ENCODE measurements at places on chromosomes 5 and 9.

DNA sequence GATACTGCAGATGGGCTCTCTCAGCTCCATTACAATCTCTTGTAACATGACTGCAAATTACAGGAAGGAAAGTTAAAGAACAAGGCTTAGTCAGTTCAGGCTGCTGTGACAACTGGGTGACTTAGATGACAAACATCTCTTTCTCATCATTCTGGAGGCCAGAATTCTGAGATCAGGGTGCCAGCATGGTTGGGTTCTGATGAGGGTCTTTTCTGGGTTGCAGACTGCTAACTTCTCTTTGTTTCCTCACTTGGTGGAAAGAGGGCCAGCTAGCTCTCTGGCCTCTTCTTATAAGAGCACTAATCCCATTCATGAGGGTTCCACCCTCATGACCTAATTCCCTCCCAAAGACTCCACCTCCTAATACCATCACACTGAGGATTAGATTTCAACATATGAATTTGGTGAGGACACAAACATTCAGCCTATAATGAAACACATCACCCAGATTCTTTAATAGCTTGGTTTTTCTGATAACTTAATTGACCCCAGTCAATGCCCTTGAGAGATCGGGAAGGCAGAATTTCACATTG is 73.6 kb upstream of the MAMDC2 start:
- H3K27me3 ChIP-seq, result no peaks in the 10 kb centered on the region
- H3K4me3 ChIP-seq, result no peak overlapping the region
- H3K27ac ChIP-seq, result no peak overlapping the region
- no peak for DNase-seq

DNA sequence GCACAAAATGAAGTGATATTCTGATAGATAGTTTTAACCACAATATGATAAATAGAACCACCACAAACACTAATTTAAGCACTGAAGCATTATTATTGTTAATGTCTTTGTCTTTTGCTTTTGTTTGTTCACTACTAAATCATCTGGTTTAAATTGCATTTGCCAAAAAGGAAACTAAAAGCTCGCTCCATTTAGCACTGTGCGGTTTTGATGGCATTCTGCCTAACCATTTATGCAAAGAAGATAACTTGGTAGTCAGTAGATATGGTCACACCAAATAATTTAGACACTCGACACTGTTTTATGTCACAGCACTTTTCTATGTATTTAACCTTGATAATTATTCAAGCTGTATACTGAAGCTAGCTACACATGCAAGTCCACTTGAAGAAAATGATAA is 849.8 kb upstream of the CDH6 start:
- H3K27me3 ChIP-seq, result no peaks in the 10 kb centered on the region
- DNase-seq, result no peak
- H3K27ac ChIP-seq, result no peak overlapping the region
- no peak overlapping the region for H3K4me3 ChIP-seq
- H3K4me1 ChIP-seq, result no peaks in the 10 kb centered on the region
- no peaks in the 10 kb centered on the region for H3K36me3 ChIP-seq

DNA sequence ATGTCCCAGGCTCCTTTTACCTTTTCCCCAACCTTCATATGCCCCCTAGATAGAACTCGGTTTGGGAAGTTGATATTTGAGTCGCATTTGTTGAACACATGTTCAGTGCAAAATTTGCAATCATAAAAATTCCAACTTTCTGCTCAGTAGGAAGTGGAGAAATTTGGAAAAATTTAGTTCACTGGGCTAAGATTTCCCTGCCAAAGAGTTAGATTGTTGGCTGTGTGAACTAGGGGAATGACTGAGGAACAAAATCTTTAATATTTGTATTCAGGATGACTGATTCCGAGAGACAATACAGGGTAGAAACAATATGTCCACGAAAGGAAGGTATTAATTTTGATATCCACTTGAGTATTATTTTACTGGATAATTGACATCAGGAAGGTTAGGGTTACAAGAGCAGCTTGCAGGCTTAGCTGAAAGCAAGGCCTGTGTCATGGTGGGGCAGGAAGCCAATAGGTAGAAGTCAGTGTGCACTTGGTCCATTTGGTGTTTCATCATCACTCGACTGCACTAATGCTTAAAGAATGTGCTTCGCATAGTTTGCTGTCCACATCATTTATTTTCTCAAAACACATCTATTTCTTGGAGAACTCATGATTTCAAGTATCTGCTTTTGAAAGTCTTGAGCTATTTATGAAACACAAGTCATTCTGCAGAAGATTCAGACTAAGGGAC is 59.4 kb upstream of the GNA14 start:
- no peak for DNase-seq
- no peaks in the 10 kb centered on the region for H3K36me3 ChIP-seq
- no peaks in the 10 kb centered on the region for H3K27me3 ChIP-seq
- peaks cover 31% of the 10 kb centered on the region for H3K4me1 ChIP-seq
- H3K27ac ChIP-seq, result no peak overlapping the region

DNA sequence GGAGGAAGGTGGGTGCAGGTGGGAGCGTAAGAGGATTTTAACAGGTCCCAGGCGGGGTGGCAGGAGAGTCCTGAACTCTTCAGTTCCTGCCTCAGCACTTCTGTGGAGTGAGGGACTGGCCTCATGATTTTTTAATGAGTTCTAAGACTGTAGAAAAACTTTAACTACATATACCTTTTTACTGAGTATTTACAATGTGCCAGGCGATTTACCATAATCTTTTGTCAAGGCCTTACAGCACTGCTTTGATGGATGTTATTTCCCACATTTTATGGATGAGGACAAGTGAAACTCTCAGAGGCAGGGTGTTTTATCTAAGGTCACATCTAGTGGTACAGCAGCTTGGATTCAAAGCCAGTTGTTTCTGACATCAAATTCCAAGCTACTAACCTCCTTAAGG is 99.5 kb downstream of the PJA2 start:
- no peak for DNase-seq
- H3K36me3 ChIP-seq, result no peaks in the 10 kb centered on the region
- no peak overlapping the region for H3K27ac ChIP-seq
- no peaks in the 10 kb centered on the region for H3K27me3 ChIP-seq
- H3K4me3 ChIP-seq, result no peak overlapping the region

DNA sequence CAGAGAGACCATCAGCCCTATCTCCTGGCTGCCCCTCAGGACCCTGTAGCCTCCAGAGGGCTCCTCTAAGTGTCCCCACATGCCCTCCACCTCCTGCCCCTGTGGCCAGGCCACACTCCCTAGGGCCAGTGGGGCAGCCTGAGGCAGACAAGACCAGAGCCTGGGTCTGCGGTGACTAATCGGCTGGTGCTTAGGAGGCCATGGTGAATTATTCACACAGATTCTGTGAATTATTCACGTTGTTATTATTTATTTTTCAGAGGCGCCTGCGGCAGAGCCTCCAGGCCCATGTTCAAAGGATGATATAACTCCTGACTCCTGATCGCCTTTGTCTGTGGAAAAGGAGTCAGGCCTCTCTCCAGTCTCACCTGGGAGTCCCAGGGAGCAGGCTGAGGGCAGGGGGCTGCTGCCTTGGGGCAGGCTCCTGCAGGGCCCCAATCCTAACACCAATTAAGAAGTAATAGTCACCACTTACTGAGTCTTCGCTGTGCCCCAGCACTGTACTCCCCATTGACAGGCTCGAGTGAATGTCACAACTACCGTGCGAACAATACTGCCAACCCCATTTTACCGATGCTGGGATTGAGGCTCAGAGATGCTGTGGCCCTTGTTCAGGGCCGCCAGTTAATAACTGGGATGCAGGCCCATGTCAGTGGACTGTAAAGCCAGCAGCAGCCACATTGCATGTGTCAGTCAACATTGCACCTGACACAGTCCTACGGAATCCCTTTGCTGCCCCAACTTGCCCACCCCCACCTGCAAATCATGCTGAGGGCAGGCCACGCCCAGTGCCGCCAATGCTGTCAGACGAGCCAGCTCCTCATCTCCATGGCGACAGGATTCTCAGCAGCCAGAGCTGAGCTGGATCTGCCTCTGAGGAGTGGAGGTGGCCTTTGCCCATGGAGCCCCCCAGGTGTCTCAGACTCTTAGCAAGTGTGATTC is 94.9 kb downstream of the PCDH1 start:
- no peak overlapping the region for H3K4me3 ChIP-seq
- no peak overlapping the region for H3K27ac ChIP-seq
- DNase-seq, result no peak
- H3K27me3 ChIP-seq, result no peaks in the 10 kb centered on the region
- H3K4me1 ChIP-seq, result no peaks in the 10 kb centered on the region
- H3K36me3 ChIP-seq, result no peaks in the 10 kb centered on the region

GRCh38 chr5:124849774-124850173 is 103.3 kb upstream of the ZNF608 start:
- no peak overlapping the region for H3K27ac ChIP-seq
- DNase-seq, result no peak
- no peak overlapping the region for H3K4me3 ChIP-seq
- H3K36me3 ChIP-seq, result no peaks in the 10 kb centered on the region
- H3K27me3 ChIP-seq, result no peaks in the 10 kb centered on the region
- H3K4me1 ChIP-seq, result peaks cover 9% of the 10 kb centered on the region

- H3K4me3 ChIP-seq, result no peak overlapping the region
- no peaks in the 10 kb centered on the region for H3K36me3 ChIP-seq
- H3K4me1 ChIP-seq, result peaks cover 6% of the 10 kb centered on the region
- H3K27me3 ChIP-seq, result no peaks in the 10 kb centered on the region
- DNase-seq, result no peak
- no peak overlapping the region for H3K27ac ChIP-seq
Measured at GRCh38 chr5:98839469-98840383, 66.3 kb downstream of the RGMB start.

- H3K27ac ChIP-seq, result no peak overlapping the region
- no peaks in the 10 kb centered on the region for H3K27me3 ChIP-seq
- DNase-seq, result peak; percentile 26
- no peak overlapping the region for H3K4me3 ChIP-seq
- H3K4me1 ChIP-seq, result peaks cover 15% of the 10 kb centered on the region
Measured at GRCh38 chr9:77677957-77678535, 29.9 kb upstream of the GNA14 start.

GRCh38 chr5:62483556-62483955 is 71.0 kb downstream of the IPO11 start:
- no peak overlapping the region for H3K4me3 ChIP-seq
- no peaks in the 10 kb centered on the region for H3K36me3 ChIP-seq
- no peak for DNase-seq
- H3K27ac ChIP-seq, result no peak overlapping the region

DNA sequence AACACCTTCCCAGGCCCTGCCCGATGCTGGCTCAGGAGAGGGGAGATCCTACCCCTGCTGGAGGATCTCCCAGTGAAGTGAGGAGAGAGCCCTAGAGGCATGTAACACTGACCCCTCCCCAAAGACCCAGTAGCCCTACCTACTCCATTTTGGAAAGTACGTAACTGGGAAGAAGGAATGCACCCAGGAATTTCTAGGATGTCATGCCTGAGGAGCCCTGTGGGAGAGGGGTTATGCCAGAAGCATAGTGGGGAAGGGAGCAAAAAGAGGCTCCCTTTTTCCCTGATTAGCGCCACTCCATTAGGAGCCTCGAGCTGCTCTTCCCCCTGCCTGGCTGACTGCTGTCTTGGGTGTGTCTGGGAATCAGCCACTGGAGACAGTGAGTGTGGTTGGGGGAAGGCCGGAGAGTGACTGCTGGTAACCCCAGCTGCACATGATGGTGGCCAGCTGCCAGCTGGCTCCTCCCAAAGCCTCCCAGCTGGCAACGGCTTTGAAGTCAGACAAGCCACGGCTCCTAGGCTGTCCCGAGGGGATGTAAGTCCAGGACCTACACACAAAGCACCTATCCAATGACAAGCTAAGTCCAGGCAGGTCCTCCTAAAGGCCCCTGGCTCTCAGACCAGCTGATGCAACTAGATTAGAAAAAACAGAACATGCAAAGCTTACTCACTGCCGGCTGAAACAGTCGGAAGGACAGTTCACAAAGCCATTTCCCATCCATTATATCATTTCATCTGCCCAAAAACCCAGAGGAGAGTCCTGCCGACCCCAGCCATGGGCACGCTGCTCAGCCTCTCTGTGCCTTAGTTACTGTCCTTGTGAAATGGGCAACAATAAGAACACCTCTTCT is 136.5 kb upstream of the ABCA1 start:
- no peak overlapping the region for H3K4me3 ChIP-seq
- peak overlapping the region; percentile 91 for H3K27ac ChIP-seq
- H3K27me3 ChIP-seq, result no peaks in the 10 kb centered on the region
- DNase-seq, result peak; percentile 93
- no peaks in the 10 kb centered on the region for H3K36me3 ChIP-seq

- H3K27ac ChIP-seq, result no peak overlapping the region
- no peak overlapping the region for H3K4me3 ChIP-seq
- no peak for DNase-seq
Measured at GRCh38 chr5:10788358-10788757, 27.3 kb upstream of the DAP start.

GRCh38 chr5:77882670-77883257 is 106.6 kb upstream of the TBCA start:
- H3K4me1 ChIP-seq, result peaks cover 10% of the 10 kb centered on the region
- H3K27ac ChIP-seq, result no peak overlapping the region
- H3K27me3 ChIP-seq, result peaks cover 20% of the 10 kb centered on the region
- no peaks in the 10 kb centered on the region for H3K36me3 ChIP-seq

DNA sequence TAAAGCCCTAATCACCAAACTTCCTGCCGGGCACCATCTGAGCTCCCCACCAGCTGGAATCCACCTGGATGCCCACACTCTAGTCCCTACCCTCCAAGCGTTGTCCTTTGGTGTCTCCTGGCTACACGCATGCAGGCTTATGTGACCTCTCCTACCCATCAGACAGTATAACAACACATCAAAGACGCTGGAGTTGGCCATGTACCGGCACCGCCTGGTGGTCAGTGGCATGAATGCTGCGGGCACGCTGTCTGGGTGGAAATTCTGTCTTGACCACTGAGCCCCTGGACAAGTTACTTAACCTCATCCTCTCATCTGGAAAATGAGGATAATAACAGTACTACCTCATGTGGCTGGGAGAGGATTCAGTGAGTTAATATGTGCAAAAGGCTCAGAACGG is 23.4 kb upstream of the CORO2A start:
- H3K36me3 ChIP-seq, result no peaks in the 10 kb centered on the region
- H3K4me3 ChIP-seq, result no peak overlapping the region
- H3K27ac ChIP-seq, result no peak overlapping the region
- H3K27me3 ChIP-seq, result no peaks in the 10 kb centered on the region
- peaks cover 3% of the 10 kb centered on the region for H3K4me1 ChIP-seq
- peak; percentile 48 for DNase-seq

DNA sequence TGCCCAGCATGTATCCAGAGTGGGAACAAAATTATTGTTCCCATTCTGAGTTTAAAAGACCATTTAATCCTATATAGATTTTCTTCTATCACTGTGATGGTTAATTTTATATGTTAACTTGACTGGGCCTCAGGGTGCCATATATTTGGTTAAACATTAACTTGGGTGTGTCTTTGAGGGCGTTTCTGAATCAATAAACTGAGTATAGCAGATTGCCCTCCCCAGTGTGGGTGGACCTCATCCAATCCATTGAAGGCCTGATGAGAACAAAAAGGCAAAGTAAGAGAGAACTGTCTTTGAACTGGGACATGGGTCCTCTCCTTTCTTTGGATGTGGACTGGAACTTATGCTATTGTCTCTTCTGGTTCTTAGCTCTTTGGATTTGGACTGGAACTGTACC is 17.3 kb downstream of the RIOK2 start:
- no peak for DNase-seq
- H3K36me3 ChIP-seq, result peaks cover 70% of the 10 kb centered on the region
- H3K27me3 ChIP-seq, result no peaks in the 10 kb centered on the region
- peaks cover 3% of the 10 kb centered on the region for H3K4me1 ChIP-seq
- no peak overlapping the region for H3K27ac ChIP-seq

- peaks cover 6% of the 10 kb centered on the region for H3K4me1 ChIP-seq
- DNase-seq, result no peak
- no peak overlapping the region for H3K27ac ChIP-seq
- no peaks in the 10 kb centered on the region for H3K36me3 ChIP-seq
- no peak overlapping the region for H3K4me3 ChIP-seq
Measured at GRCh38 chr9:114799441-114799840, 6.4 kb downstream of the TNFSF15 start.
